Body of pancreas (tissue), 4 donors: ENCODE measurements at places on chromosomes 4 and X.

- no peak for DNase-seq
These were observed 16.3 kb downstream of the RTL5 start for GRCh38 chrX:72115380-72115779.

- no peak for DNase-seq
These were observed 381.7 kb downstream of the STPG2 start for GRCh38 chr4:97761445-97762114.

DNA sequence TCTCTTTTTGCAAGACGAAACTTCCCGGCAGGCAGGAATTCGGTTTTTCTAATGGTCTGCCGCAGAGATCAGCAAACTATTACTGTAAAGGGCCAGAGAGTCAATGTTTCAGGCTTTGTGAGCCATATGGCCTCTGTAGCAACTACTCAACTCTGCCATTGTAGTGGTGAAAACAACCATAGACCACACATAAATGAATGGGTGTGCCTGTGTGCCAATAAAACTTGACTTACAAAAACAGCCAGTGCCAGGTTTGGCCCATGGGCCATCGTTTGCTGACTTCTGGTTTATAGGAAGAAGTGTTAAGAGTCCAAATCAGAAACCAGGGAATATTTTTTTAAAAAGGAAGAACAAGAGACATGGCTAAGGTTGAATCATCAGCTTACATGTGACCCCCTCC lies 163.0 kb downstream of the SH3KBP1 start:
- no peak for DNase-seq

DNA sequence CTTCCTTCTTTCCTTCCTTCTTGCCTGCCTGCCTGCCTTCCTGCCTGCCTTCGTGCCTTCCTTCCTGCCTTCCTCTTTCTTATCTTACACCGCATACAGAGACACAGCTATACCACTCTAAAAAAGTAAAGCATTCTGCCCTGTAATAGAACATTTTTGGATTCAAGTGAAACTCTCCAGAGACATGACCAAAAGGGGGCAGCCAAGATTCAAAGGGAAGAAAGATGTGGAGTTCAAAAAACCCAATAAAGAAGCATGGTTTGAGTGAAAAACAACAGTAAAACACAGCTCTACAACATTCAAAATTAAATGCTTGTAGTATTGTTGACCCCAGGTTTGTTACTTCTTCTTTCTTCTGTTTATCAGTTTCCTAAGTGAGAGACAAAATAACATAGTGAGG lies 914.9 kb upstream of the PCDH7 start:
- DNase-seq: no peak

DNA sequence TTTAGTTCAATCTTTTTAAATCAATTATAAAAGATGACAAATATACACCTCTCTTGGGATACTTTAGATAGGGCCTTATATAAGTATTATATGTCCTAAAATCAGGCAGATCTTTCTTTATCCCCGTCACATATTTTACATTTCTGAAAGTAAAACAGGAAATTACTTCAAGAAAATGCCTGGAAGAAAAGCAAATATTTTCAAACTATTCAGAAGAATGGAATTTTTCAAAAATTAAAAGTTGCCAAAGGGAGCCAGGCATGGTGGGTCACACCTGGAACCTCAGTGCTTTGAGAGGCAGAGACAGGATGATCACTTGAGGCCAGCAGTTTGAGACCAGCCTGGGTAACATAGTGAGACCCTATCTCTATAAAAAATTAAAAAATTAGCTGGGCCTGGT lies 34.4 kb downstream of the MGARP start:
- DNase-seq: no peak

GRCh38 chr4:101855239-101855638 lies 64.7 kb downstream of the BANK1 start:
- no peak for DNase-seq

DNA sequence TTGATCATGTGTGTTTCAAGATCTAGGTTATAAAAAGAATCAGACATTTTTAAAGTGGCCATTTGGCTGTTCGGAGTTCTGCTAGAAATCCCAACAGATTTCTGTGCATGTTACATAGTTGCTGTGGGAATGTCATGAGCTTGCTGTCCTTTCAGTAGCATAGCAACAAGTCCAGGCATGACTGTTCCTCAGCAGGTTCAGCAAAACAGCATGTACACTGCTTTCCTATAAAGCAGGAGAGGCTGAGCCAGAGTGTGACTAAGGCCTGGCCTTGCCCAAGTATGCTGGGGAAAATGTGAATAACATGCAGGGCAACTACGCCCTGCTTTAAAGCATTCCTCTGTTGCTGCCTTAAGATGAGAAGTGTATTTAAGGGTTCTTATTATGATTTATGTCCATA lies 217.1 kb upstream of the SMIM31 start:
- DNase-seq: no peak

- DNase-seq: no peak
These were observed 256.1 kb upstream of the ADGRL3 start for GRCh38 chr4:60944060-60944459.

GRCh38 chr4:37442062-37442323 lies 197.4 kb downstream of the NWD2 start:
- no peak for DNase-seq

GRCh38 chrX:85084770-85085393 lies 81.2 kb downstream of the APOOL start:
- DNase-seq: peak; percentile 3

- no peak for DNase-seq
These were observed 1.2 kb downstream of the SPCS3 start for GRCh38 chr4:176320976-176321361.

DNA sequence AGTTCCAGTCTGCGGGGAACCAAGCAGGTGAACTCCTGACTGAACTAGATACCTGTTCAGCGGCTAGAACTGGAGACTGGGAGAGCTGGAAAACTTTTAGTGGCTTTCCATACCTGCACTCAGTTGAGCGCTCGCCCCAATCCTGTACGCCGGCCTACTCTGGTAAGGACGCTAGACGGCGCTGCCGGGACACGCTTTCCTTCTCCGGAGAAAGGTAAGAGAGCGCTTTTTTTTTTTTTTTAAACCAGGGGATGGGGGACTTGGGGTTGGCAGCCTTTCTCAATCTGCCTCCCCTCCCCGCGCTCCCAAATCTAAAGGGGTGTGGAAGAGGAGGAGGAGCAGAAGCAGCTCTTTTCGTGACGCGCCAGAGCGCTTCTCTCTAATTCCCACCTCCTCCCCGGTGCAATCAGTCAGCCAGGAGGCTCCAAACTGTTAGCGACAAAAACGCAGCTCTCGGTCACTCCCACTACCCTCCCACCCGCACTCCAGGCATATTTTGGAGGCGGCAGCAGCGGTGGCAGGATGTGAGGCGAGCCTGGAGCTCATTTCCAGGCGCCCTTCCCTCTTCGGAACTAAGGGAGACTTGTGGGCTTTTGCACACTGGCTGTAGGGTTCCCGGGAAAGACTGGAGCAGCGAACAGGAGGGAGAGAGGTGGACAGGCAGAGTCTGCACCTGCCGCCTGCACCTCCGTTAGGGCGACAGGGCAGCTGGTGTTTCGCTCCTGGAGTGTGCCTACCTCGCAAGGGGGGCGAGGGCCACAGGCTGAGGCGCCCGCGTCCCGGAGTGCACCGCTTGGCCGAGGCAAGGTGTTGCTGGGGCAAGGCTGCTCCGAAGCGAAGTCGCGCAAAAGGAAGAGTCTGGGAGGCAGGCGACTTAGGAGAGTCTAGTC lies at the start of gene IL1RAPL2:
Gene IL1RAPL2 (plus strand): TSS at position 409 of the 890 bp plus-strand sequence.
- DNase-seq: peak; percentile 60

GRCh38 chr4:77538574-77539157 lies 67.0 kb upstream of the CXCL13 start:
- peak; percentile 70 for DNase-seq

- DNase-seq: no peak
These were observed 817.4 kb downstream of the STIM2 start for GRCh38 chr4:27678027-27678426.

DNA sequence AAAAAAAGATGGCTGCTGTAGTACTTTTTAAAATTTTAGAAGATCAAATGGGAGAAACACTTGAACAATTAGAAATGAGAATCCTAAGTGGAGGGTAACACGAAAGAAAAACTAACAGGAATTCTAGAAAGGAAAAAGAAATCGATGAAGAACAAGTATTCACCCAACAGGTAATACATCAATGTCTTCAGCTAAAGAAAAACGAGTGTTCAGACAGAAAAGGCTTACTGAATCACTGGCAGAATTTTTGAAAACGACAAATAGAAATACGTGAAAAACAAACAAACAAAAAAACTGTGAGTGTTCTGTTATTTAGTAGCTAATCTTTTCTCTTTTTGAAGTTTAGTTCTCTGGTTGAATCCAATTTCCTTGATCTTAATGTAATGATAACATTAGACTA lies 1.8 kb downstream of the MAD2L1 start:
- DNase-seq: no peak

GRCh38 chrX:1239681-1240142 lies 27.3 kb upstream of the CRLF2 start:
- peak; percentile 15 for DNase-seq
